Tibial nerve (tissue), 4 donors: ENCODE measurements at places on chromosomes 7 and 10. TPM values are rescaled to one million over a fixed set of nuclear protein-coding genes. Genes with fewer than 3 reads are reported as not detected.

Gene DYNC1I1
- 5.5 TPM for total RNA-seq

DNA sequence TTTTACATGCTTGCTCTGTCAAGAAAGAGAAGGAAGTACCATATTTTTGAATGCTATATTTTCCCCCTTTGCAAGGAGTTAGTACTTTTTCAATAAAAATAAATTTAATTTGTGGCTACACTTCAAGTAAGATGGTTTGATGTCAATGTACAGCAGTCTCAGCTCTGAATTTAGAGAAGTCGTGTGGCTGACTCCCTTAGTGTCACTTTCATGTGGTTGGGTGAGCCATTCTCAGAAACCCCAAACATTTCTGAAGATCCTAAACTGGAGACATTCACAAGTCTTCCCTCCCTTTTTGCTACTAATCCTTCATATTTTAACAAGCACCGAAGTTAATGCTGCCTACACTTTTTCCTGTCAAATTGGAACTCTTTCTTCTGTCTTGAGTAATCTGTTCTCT is 244.4 kb downstream of the DYNC1I1 start:
- no peak for DNase-seq

- DNase-seq = no peak
Observed at GRCh38 chr7:2474813-2475677, 1.2 kb downstream of the GRIFIN start.

DNA sequence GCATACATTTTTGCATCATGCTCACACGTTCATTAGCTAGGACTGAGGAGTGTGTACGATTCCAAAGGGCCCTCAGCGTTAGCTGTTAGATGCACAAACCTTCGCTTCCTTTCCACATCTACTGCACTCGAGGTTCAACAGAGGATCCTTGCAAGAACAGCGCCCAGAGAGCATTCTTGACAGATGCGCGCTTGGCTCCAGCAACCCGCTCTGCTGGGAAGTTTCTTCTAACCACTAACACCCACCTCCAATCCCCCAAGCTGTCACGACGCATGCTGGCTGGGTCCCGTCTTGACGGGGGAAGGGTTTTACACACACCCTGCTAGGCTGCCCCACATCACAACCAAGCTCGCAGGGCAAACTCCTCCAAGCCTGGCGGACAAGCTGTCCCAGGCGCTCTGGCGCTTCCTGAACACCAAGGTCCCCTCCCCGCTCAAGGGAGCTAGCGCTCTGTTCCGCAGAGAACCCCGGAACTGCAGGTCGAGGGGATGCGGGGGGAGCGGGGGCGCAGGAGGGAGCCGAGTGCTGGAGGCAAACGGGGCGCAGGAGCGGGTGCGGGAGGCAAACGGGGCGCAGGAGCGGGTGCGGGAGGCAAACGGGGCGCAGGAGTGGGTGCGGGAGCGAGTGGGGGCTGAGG is 653 bp upstream of the ADRB1 start:
- no peak for DNase-seq
